ENCODE measurements at places on chromosomes 11 and 22. TPM values are rescaled to one million over a fixed set of nuclear protein-coding genes. Genes with fewer than 3 reads are reported as not detected.

The OR56A1 gene
- 0.14 TPM for total RNA-seq

The C11orf52 gene
- total RNA-seq: 0.47 TPM

- DNase-seq: no peak
These were observed 59.2 kb downstream of the BARX2 start for GRCh38 chr11:129434641-129435498.

The CCDC73 gene
- total RNA-seq: not detected

The DBX1 gene
- not detected for total RNA-seq
